ENCODE measurements at places on chromosomes 6 and 20.

GRCh38 chr20:10972219-10972860 lies 298.5 kb upstream of the JAG1 start:
- H3K4me3 ChIP-seq, result no peak overlapping the region
- DNase-seq, result no peak
- no peaks in the 10 kb centered on the region for H3K36me3 ChIP-seq
- no peaks in the 10 kb centered on the region for H3K4me1 ChIP-seq
- H3K27ac ChIP-seq, result no peak overlapping the region

DNA sequence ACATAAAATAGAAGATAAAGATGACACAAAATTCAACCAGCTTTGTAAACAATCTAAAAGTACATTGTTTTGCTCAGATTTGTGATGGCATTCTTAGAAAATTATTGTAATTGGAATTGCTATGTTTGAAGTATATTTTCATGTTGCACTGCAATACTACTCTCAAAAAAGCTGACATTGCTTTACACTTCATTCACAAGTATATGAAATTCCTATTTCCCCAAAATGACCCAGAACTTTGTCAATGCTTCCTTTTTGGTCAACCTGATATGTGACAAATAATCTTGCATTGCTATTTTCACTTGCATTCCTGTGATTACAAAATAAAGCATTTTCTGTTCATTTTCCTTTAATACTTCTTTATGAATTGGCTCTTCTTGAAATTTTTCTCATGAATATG lies 104.1 kb upstream of the BMP5 start:
- H3K4me3 ChIP-seq, result no peak overlapping the region
- DNase-seq, result no peak
- no peaks in the 10 kb centered on the region for H3K4me1 ChIP-seq
- no peaks in the 10 kb centered on the region for H3K27me3 ChIP-seq

DNA sequence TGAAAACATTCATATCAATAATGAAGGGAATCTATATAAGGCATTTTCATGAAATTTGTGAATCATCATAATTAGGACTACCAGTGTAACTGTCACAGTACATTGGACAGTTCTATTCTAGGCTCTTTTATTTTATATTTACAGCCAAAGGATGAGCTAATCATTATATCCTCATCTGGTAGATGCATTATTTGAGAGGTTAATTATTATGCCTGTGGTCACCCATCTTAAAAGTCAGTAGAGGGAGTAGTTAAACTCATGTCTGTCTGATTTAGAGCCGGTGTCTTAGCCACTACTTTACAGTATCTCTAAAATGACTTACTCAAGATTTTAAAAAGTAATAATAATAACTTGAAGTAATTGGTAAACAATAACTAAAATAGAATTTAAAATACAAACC lies 899.3 kb upstream of the MAP3K7 start:
- H3K4me1 ChIP-seq, result no peaks in the 10 kb centered on the region
- H3K4me3 ChIP-seq, result no peak overlapping the region
- no peaks in the 10 kb centered on the region for H3K36me3 ChIP-seq
- DNase-seq, result no peak
- no peak overlapping the region for H3K27ac ChIP-seq
- no peaks in the 10 kb centered on the region for H3K27me3 ChIP-seq

DNA sequence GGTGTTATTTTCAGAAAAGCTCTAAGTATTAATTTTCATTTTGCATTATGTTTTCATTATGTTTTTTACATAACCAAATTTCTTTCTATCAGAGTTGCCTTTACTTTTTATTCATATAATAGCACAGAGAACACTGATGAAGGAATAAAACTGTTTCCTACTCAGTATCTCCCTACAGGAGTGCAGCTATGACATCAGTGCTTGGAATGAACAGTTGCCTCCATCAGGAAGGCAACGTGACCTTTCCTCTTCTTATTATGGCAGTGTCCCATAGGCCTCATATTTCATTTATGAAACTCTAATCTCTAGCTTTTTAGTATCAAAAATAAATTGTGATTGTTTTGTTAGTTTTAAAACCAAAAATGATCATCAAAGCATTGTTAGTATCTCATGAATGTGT lies 712.8 kb downstream of the CD109 start:
- no peaks in the 10 kb centered on the region for H3K4me1 ChIP-seq
- no peak for DNase-seq
- no peaks in the 10 kb centered on the region for H3K27me3 ChIP-seq
- no peaks in the 10 kb centered on the region for H3K36me3 ChIP-seq
- no peak overlapping the region for H3K4me3 ChIP-seq

- no peaks in the 10 kb centered on the region for H3K4me1 ChIP-seq
- no peaks in the 10 kb centered on the region for H3K36me3 ChIP-seq
- no peaks in the 10 kb centered on the region for H3K27me3 ChIP-seq
- H3K4me3 ChIP-seq, result no peak overlapping the region
- DNase-seq, result no peak
Observed at GRCh38 chr20:42968746-42969145, 221.0 kb downstream of the PTPRT start.

DNA sequence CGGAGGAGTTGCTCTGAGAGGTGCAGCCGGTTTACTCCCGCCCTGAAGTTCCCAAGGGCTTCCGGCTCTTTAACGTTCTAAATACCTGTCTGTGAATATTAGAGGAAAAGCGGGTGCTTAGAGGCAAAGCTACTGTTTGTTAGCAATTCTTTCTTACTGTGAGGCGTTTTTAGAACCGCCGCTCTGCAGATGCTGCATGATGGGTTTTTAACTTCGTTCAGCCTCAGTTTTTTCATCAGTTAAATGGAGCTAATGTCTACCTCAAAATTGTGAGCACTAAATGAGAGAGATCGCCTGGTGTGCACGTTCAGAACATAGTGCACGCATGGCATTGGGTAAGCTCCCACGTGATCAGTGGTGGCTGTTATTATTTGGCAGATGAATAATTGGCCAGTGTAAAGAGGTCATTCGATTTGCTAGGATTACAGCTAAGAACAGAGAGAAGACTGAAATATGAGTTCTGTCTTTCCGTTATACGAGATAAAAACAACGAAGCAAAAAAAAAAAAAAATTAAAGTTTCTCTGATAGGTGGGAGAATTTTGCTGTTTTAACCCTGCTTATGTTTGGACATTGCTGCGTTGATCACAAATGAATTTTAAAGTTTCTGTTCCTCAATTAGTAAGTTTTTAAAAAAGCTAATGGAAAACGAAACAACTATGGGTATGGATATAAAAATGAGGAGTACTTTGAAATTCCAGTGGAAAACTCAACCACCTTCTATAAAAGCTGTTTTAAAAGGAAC lies 660 bp upstream of the TFB1M start:
- peak overlapping the region; percentile 81 for H3K27ac ChIP-seq
- H3K4me3 ChIP-seq, result peak overlapping the region; percentile 77
- H3K36me3 ChIP-seq, result no peaks in the 10 kb centered on the region
- H3K4me1 ChIP-seq, result peaks cover 17% of the 10 kb centered on the region

DNA sequence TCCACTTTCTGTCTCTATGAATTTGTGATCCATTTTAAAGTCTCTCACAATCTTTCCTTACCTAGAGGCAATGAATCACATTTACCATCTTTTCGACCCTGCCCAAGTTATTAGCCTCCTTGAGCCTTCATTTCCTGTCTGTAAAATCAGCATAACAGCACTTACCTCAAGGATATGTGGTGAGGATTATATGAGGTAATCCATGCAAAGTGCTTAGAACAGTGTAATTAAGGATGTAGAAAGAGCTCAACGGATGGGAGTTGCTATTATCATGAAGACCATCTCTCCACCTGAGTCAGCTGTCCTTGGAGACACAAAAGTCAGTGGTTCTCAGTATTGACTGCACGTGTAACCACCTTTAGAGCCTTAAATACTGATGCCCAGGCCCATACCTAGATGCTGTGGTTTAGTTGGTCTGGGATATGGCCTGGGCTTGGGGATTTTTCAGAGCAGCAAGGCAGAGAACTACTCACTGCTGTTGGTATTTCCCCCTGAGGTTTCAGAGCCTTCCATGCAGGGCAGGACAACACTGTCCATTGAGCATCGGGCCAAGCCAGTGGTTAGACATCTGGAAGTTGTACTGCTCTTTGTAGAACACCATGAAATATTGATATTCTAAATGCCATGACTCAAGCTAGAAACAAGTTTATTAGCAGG lies 55.8 kb downstream of the LYRM2 start:
- no peaks in the 10 kb centered on the region for H3K36me3 ChIP-seq
- H3K4me1 ChIP-seq, result peaks cover 3% of the 10 kb centered on the region
- H3K4me3 ChIP-seq, result no peak overlapping the region
- no peaks in the 10 kb centered on the region for H3K27me3 ChIP-seq
- no peak for DNase-seq

DNA sequence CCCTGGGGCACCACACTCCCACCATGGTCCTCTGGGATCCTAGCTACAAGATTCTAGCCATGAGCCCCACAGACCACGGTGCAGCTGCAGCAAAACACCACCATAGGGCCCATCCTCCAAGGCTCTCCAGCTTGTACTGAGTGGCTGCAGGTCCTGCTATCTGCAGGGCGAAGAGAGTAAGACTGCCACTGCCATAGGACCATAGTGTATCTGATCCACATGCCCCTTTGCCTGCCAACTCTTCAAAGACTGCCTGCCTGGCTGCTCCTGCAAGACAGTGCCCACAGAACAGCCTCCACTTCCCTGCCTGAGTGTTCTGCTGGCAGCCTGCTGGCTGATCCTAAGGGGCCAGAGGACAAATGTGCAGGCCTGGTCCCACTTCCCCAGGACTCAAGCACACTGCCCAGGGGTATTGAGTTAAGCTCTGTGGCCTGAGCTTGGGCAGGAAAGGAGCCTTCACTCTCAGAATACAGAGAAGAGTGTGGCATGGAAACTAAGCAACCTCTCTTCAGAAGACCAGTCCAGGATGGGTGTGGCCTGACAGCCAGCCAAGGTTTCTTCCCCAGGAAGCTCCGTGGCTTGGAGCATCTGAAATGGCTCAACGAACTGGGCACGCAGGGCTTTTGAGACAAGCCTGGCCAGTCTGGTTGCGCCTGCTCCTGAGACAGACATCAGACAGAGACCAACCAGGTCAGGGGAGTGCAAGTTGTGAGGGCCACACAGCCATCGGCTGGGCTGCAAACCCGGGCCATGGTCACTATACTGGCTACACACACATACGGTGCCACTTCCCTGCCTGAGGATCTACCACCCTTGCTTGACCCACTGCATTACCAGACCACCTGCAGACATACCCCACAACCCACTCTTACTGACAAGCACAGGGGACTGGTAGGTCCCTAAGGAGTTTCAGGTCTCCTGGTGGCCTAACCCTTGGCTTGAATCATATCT lies 54.5 kb downstream of the RNGTT start:
- H3K27ac ChIP-seq, result no peak overlapping the region
- H3K27me3 ChIP-seq, result no peaks in the 10 kb centered on the region
- no peak for DNase-seq
- no peak overlapping the region for H3K4me3 ChIP-seq
- peaks cover 5% of the 10 kb centered on the region for H3K4me1 ChIP-seq
- peaks cover 4% of the 10 kb centered on the region for H3K36me3 ChIP-seq

- no peak overlapping the region for H3K27ac ChIP-seq
- peaks cover 7% of the 10 kb centered on the region for H3K27me3 ChIP-seq
- H3K4me3 ChIP-seq, result no peak overlapping the region
- DNase-seq, result no peak
Observed at GRCh38 chr20:22374066-22374465, 210.3 kb downstream of the FOXA2 start.

GRCh38 chr6:137998461-137999019 lies 108.7 kb downstream of the PERP start:
- H3K27ac ChIP-seq, result no peak overlapping the region
- H3K4me1 ChIP-seq, result peaks cover 4% of the 10 kb centered on the region
- no peak for DNase-seq
- H3K27me3 ChIP-seq, result no peaks in the 10 kb centered on the region
- no peak overlapping the region for H3K4me3 ChIP-seq

DNA sequence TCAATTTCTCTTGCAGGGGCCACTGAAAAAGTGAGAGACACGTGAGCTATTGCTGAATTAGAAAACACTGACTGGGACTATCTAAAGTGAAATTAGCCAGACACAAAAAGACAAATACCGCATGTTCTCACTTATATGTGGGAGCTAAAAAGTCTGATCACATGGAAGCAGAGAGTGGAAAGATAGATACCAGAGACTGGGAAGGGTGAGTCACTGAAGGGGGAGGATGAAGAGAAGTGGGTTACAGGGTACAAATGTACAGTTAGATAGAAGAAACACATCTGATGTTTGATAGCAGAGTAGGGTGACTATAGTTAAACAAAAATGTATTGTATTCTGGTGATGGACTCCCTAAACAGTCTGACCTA lies 13.4 kb downstream of the CST3 start:
- H3K36me3 ChIP-seq, result no peaks in the 10 kb centered on the region
- H3K27me3 ChIP-seq, result no peaks in the 10 kb centered on the region

GRCh38 chr6:161401587-161402309 lies 127.9 kb upstream of the AGPAT4 start:
- no peaks in the 10 kb centered on the region for H3K27me3 ChIP-seq
- no peak for DNase-seq
- H3K4me3 ChIP-seq, result no peak overlapping the region
- peaks cover 8% of the 10 kb centered on the region for H3K4me1 ChIP-seq
- H3K27ac ChIP-seq, result no peak overlapping the region

GRCh38 chr6:27775796-27776184 lies 136.4 kb downstream of the OR2B2 start:
- peaks cover 9% of the 10 kb centered on the region for H3K4me1 ChIP-seq
- peaks cover 37% of the 10 kb centered on the region for H3K27me3 ChIP-seq

- H3K4me1 ChIP-seq, result peaks cover 70% of the 10 kb centered on the region
- H3K4me3 ChIP-seq, result peak overlapping the region; percentile 19
- H3K36me3 ChIP-seq, result peaks cover 38% of the 10 kb centered on the region
- H3K27ac ChIP-seq, result peak overlapping the region; percentile 55
- peak; percentile 55 for DNase-seq
Observed at GRCh38 chr20:53580376-53581111, 13.1 kb downstream of the ZNF217 start.

- H3K4me1 ChIP-seq, result peaks cover 6% of the 10 kb centered on the region
- DNase-seq, result no peak
- no peaks in the 10 kb centered on the region for H3K27me3 ChIP-seq
Observed at GRCh38 chr6:75848274-75848673, 99.2 kb downstream of the MYO6 start.

- no peak overlapping the region for H3K27ac ChIP-seq
- no peaks in the 10 kb centered on the region for H3K27me3 ChIP-seq
- no peaks in the 10 kb centered on the region for H3K4me1 ChIP-seq
- DNase-seq, result no peak
Observed at GRCh38 chr6:71229477-71229876, 59.1 kb upstream of the OGFRL1 start.

GRCh38 chr20:58393299-58393698 lies 4.3 kb downstream of the VAPB start:
- H3K4me3 ChIP-seq, result no peak overlapping the region
- DNase-seq, result no peak
- no peak overlapping the region for H3K27ac ChIP-seq
- no peaks in the 10 kb centered on the region for H3K27me3 ChIP-seq
- H3K36me3 ChIP-seq, result no peaks in the 10 kb centered on the region

DNA sequence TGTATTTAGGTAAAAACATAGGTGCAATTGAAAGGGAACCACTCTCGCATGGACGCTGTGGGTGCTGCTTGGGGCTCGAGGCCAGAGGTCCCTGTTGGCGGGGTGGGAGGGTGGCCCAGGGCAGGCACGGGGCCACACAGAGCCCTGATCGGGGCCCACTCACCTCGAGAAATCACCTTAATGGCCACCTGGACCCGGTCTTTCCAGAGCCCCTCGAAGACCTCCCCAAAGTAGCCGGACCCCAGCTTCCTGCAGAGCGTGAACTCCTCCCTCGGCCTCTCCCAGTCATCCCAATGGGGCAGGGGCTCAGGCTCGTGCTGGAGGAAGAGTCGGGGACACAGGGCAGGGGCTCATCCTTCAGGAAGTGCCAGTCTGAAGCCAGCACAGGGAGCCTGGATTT lies 3.8 kb downstream of the PTK6 start:
- peak; percentile 61 for DNase-seq
- peaks cover 7% of the 10 kb centered on the region for H3K27me3 ChIP-seq
